ENCODE measurements at places on chromosomes 1 and 21.

GRCh38 chr1:231841616-231842344 is 215.2 kb downstream of the DISC1 start:
- DNase-seq = no peak

GRCh38 chr1:5691795-5692509 is 300.3 kb downstream of the NPHP4 start:
- DNase-seq = no peak

DNA sequence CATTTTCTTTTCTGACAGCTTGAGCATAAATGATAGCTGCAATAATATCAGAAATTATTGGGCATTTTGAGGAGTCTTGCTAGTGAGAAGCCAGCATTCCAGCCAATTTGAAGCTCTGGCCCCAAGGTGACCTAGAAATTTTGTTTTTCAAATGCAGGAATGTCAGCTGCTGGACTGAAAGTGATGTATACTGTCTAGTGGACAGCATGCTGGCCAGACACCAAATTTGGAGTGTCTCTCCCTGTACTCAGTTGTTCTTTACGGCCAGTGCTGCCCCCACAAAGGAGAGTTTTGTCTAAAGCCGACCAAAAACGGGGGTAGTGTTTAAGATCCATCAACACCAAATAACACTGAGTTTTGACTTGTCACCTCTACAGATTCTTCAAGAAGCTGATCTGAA is 5.2 kb downstream of the RGS7 start:
- DNase-seq = no peak

- DNase-seq = no peak
Observed at GRCh38 chr1:212791261-212791675, 309 bp downstream of the NSL1 start.
